ENCODE measurements at places on chromosomes 3 and 15.

GRCh38 chr15:45913451-45913850 is 278.6 kb downstream of the SQOR start:
- no peak for DNase-seq

- DNase-seq: no peak
Observed at GRCh38 chr3:3665546-3665945, 133.7 kb upstream of the LRRN1 start.

DNA sequence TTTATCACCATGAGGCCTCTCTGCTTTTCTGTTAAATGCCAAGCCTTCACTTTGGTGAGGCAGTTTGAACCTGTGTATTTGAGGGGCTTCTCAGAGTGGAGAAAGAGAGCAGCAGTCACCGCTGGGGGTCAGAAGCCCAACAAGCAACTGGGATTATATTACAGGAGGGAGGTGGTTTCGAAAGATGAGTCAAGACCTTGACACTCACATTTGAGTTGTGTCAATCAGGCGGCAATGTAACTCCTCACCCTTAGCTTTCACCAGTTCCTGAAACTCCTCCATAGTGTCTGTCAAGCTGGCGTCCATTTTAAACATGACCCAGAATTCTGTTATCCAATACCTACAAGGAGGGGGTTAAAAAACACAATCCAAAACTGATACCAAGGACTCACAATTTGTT is 46.5 kb downstream of the RASGRP1 start:
- no peak for DNase-seq

DNA sequence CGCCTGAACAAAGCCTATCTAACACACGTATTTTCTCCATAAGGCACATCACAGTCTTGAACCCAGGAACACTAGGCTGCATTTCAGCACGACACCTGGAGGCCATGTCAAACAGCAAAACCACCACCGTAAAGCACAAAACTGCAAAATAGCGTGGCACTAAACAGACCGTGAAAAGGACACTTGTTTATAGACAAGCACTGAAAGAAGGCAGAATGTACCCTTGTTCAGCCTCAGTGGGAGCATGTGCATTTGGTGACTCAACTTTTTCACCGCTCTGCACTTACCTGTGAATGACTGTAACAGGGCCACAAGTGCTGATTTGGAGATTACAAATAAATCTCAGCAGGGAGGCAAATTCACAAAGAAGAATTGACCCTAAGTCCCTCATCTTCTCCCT is 80.8 kb downstream of the ISG20 start:
- DNase-seq: no peak

DNA sequence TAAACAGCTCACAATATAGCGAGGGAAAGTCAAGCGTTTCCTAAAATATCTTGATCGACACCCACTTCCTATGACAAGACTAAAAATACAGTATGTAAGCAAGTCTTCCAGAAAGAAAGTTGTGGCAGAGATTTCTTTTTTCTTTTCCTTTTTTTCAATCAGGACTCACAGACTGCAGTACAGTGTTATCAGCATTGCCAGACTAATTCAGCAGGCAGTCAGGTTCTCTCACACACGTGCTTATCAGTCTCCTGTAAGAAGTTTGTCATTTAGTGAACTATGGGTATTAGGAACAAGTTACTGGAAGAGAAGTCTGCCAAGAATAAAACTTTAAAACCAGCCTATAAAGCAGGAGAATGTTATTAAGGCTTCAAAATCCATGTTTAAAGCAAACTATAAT is 32.8 kb upstream of the ZNF385D start:
- no peak for DNase-seq

DNA sequence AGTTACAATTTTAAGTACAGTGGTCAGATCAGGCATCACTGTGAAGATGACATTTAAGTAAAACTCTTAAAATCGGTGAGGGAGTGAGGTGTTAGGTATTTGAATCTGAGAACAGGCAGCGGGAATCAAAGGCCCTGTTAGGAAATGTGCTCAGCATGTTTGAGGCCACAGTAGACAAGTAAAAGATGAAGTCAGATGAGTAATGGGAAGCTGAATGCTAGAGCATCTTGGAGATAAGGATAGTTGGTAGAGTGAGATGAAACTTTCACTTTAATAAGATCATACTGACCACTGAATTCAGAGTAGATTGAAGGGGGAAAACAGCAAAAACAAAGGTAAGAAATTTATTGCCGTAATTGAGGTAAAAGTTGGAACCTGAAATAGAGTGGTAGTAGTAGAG is 61.6 kb downstream of the DCBLD2 start:
- no peak for DNase-seq

DNA sequence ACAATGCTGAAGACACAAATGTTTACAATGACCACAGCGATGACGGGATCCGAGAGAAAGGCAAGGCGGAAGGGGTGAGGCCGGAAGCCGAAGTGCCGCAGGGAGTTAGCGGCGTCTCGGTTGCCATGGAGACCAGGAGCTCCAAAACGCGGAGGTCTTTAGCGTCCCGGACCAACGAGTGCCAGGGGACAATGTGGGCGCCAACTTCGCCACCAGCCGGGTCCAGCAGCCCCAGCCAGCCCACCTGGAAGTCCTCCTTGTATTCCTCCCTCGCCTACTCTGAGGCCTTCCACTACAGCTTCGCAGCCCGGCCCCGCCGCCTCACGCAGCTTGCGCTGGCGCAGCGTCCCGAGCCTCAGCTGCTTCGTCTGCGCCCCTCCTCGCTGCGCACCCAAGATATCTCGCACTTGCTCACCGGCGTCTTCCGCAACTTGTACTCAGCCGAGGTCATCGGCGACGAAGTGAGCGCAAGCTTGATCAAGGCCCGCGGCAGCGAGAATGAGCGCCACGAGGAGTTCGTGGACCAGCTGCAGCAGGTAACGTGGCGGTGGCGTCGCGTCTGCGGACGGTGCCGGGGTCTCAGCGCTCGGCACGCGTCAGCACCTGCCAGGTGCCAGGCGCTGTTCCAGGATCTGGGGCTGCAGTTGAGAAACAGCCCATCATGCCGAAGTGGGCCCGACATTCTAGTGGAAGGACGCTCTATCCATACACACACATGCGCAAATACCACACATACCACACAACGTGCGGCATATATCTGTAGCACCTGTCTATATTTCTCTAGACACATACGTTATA is at the start of gene DLEC1:
Gene DLEC1, plus strand, starts transcription at position 108 of the 798 bp plus-strand sequence. Its CDS starts 18 bp downstream, at position 126.
- DNase-seq: peak; percentile 75

GRCh38 chr15:78750566-78750965 is 60.7 kb downstream of the ADAMTS7 start:
- DNase-seq: no peak

- no peak for DNase-seq
Observed at GRCh38 chr3:174639970-174640369, 219.2 kb upstream of the NAALADL2 start.

- no peak for DNase-seq
Observed at GRCh38 chr3:78129707-78130106, 1089.8 kb downstream of the ROBO2 start.

DNA sequence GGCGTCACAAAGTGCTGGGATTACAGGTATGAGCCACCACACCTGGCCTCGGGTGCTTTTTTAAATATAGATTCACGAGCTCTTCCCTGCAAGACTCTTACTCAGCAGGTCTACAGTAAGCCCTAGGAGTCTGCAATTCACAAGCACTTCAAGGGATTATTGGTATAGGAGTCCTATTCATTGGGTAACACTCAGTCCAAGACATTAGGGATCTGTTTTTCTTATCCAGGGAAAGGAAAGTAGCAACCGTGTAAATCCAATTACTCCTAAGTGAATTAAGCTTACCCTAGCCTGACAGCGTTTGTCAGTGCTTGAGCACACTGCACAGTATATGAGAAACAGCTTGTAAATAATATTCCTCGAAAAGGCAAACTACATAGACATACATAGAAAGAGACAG is 109.9 kb downstream of the SENP2 start:
- no peak for DNase-seq

GRCh38 chr15:100215031-100215842 is 126.5 kb downstream of the ADAMTS17 start:
- DNase-seq: no peak

GRCh38 chr15:49610157-49610918 is 10.3 kb downstream of the FAM227B start:
- DNase-seq: no peak

- DNase-seq: no peak
Observed at GRCh38 chr3:31592764-31593163, 60.0 kb downstream of the STT3B start.

DNA sequence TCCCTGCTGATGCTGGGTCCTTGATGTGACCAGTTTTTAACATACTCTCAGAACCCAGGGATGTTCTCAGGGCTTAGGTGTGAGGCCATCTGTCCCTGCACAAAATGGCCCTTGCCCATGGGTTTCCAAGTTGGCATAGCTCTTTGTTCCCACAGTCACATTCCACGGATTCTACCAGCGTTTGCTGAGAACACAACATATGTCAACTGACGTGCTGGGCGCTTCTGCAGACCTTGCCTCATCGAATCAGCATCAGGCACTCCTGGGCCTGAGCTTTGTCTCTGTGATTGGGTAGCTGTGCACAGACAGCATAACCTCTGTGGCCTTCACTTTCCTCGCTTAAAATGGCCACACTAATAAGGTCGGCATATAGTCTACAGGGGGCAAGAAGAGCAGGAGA is 69.0 kb downstream of the MGLL start:
- no peak for DNase-seq

GRCh38 chr3:194962056-194962455 is 276.4 kb downstream of the FAM43A start:
- no peak for DNase-seq

DNA sequence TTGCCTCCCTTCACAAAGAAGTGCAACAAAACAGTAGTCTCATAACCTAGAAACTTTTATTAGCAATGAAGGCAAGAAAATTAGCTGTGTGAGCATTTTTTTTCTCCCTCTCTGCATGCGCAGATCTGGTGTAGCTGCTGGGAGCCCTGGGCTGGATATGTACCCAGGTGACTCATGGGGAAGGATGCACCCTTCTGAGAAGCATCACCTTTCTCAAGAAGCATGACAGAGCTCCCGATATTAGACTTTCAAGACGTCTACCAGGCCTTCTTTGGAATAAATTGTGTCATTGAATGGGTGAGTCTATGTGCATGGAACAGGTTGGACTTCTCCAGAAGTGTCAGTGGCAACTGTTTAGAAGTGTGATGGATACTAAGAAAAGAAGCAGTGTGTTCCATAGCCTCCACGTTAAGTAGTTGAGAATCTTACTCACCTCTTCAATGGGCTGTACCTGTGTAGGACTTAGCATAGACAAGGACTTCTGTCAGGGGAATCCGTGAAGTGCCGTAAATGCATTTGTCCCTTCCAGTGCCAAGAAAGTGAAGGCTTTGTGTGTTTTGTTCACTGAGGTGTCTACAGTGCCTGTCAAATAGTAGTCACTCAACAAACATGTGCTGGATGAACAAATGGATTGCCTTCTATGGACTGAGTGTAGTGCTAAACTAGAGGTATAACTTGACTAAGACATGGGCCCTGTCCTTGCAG is 47.7 kb upstream of the RASGRP1 start:
- DNase-seq: peak; percentile 9

DNA sequence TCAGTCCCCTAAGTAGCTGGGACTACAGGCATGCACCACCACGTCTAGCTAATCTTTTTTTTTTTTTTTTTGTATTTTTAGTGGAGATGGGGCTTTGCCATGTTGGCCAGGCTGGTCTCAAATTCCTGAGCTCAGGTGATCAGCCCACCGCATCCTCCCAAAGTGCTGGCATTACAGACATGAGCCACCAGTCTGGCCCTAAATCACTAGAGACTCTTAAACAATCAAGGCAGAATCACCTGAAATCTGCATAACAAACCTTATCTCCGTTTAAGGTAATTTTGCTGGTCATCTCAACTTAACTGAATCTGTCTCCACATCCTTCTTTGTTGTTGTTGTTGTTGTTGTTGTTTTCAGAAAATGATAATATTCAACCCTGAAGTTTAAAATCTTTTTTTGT is 5.6 kb upstream of the TRMT10C start:
- DNase-seq: no peak

All from activated T-helper 1 cell treated with Interleukin-2 at 50 U/mL for 16 hours (primary cell).